Activated CD8-positive, alpha-beta T cell treated with anti-CD3 and anti-CD28 coated beads for 36 hours (primary cell): ENCODE measurements at places on chromosomes 7 and 10. TPM values are rescaled to one million over a fixed set of nuclear protein-coding genes. Genes with fewer than 3 reads are reported as not detected.

- DNase-seq, result no peak
Measured at GRCh38 chr10:14040787-14041631, 289.7 kb downstream of the FRMD4A start.

DNA sequence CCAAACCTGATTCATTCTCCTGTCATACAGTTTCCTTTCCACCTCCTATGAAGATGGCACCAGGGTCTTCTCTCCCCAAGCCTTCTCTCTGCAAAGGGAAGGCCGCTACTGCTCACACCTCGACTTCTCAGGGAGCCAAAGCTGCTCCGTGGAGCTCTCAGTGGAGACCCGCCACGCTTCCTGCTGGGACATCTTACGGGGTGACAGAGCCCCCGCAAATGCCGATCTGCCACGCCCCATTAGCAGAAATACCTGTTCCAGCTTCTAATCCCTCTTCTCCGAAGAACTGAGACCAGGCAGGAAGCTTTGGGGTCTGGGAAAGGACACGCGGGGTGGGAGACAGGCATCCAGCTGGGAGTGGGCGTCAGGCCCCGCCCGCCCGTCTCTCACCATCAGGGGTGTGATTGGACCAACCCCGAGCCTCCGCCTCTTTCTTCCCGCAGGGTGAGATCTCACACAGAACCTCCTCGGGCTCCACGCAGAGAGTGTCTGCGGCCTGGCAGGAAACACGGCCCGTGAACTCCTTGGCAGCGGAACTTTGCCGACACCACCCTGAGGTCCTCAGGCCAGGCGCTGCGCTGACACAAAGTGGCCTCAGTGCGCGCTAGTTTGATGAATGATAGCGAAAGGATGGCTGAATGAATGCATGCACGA is 12.0 kb upstream of the CALML5 start:
- no peak for DNase-seq

- DNase-seq, result no peak
Measured at GRCh38 chr7:91814189-91814588, 66.3 kb downstream of the MTERF1 start.

DNA sequence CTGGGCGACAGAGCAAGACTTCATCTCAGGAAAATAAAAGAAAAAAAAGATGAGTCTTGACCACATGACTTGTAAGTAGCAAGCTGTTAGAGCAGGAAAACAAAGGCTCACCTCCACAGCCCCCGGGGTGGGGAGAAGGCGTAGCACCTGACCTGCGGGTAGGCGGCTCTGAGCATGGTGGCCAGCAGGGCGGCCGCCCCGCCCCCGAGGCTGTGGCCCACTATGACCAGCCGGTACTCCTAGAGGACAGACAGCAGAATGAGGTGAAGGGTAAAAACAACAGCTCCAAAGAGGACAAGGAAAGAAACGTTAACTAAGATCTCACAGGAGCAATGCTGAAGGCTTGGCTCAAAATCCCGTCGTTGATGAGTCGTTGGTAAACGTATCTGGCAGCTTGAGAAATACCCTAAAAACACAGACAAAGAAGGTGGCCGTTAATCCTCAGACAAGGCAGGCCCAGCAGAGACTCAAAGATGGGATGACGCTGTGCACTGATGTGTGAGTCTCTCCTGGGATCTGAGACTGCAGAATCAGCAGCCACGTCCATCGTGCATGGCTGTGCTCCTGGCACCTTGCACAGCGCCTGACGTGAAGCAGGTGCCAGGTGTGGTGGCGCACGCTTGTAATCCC is 31.1 kb downstream of the DAGLB start:
- DNase-seq, result no peak

DNA sequence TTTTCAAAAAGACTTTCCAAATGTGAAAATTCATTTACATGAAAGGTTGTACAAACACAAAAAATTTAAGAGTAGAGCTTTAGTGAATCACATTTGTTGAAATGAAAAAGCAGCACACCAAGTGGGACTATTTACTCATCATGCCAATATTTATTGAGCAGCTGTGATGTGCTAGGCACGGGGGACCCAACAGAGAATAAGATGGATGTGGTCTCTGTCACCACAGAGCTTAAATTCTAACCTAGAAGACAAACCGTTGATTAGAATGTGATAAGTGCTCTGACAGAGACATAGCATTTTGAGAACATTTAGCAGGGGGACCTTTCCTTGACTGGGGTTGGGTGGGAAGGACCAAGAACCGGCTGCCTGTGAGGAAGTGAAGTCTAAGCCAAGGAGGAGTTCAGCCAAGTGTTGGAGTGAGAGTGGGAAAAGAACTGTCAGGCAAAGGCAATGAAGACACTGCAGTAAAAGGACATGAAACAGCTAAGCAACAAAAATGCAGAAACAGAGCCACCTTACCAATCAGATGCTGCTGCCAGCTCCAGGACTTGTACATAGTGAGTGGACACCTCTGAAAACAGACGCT is 19.1 kb downstream of the ADAM12 start:
- no peak for DNase-seq

- no peak for DNase-seq
Measured at GRCh38 chr7:29457565-29458011, 106.0 kb upstream of the PRR15 start.

GRCh38 chr7:105875505-105875904 is 894 bp downstream of the ATXN7L1 start:
- DNase-seq, result no peak

GRCh38 chr10:77357185-77357584 is 280.4 kb downstream of the KCNMA1 start:
- DNase-seq, result no peak

DNA sequence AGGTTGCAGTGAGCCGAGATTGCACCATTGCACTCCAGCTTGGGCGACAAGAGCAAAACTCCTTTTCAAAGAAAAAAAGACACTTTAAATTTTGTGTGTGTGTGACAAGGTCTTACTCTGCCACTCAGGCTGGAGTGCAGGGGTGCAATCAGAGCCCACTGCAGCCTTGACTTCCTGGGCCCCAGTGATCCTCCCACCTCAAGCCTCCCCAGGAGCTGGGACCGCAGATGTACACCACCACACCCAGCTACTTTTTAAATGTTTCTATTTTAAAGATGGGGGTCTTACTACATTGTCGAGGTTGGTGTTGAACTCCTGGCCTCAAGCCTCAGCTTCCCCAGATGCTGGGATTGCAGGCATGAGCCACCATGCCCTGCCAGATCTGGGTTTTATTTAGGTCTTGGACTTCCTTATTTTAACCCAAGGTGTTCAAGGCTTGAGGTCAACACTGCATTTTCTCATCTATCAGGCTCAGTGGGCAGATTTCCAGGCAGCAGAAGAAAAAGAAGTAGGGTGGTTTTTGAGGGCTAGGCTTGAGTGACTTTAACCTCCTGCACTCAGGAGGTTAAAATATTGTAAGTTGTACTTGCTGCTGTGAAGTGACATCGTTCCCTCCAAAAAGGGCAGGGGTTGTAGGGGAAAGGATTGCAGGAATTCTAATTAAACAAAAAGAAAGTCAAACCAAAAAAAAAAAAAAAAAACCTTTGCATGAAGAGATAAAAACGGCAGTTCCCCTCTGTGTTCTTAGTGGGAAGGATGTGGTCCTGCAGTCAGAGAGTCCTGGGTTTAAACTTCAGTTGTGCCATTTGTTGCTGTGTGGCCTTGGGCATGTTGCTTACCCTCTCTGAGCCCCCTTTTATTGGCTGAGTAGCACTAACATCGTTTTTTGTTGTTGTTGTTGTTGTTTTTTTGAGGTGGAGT is 71.5 kb downstream of the CARD11 start:
- no peak for DNase-seq

GRCh38 chr7:142910481-142910880 is 23.1 kb downstream of the TRPV5 start:
- DNase-seq, result no peak

DNA sequence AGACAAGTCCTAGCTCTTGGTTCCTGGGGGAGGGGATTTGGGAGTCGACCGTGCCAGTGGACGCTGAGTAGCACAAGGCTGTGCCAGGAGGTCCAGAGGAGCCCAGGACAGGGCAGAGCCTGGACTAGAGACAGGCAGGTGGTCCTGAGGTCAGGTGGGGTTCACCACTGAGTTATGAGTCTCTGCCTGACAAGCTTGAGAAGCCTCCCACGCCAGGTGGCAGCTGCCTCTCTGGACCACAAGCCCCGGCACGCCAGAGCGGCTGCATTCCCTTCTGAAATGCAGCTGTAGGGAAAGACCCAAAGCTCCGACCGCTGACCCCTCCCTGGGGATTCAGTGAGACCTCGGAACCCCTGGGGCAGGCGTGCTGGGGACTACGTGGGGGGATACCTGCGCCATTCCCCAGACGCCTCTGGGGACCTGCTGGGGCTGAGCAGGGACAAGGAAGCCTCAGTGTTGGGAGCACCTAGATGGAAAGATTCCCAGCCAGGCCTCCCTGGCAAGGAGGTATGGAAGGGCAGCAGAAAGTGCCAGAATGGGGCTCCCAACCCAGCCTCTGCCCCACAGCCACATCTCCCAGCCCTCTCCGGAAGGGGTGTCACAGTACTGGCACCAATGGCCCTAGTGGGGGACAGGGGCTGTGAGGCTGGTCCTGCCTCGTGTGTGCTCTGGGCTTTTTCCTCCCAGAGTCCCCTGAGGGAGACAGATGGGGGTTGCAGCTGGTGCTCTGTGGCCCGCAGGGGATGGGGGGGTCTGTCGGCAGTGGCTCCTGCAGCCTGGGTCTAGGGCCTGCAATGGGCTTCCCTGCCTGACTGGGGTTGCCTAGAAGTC is 29.0 kb downstream of the PDGFA start:
- no peak for DNase-seq

- no peak for DNase-seq
Measured at GRCh38 chr7:72092769-72093168, 319.4 kb downstream of the CALN1 start.

DNA sequence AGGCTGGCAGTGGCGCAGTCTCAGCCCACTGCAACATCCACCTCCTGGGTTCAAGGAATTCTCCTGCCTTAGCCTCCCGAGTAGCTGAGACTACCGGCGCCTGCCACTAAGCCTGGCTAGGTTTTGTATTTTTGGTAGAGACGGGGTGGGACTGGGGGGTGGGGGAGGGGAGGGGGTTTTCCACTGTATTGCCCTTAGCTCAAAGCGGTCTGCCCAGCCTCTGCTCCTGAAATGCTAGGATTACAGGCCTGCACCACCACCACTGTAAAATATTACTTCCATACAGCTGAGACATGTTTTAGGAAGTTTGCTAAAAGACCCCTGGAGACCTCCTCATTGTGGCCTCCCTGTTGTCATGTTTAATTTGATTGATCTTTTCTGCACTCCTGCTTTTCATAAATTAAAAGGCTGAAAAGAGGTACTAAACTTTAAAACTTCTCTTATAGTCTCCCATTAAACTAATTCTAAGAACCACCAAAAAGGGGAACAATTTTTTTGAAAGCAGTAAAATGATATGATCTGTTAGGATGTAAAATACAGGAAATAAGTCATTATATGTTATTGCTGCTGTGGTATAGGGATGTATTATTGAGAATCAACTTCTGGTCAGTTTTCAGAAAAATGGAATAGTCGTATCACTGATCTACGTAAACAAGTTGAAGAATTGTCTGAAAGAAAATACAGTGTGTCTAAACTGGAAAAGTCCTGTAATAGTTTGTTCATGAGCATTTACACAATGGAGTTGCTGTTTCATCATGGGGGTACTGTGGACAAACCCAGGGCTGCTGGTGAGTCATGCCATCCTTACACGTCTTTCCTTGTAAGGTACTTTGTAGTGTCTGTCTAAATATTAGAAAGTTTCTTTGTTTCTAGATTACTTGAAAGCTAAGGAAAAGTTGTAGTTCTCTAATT is 72.9 kb upstream of the TMEM248 start:
- peak; percentile 58 for DNase-seq

The TPK1 gene
- 15.8 TPM for total RNA-seq

The BLNK gene
- 0.16 TPM for total RNA-seq

The SPDYE5 gene
- total RNA-seq, result 0.18 TPM

The ALDH18A1 gene
- 119 TPM for total RNA-seq

The GJD4 gene
- not detected for total RNA-seq

The NKX2-3 gene
- total RNA-seq, result not detected
